ENCODE measurements at places on chromosomes 1 and 21. TPM values are rescaled to one million over a fixed set of nuclear protein-coding genes. Genes with fewer than 3 reads are reported as not detected.

The ESRRG gene
- not detected for total RNA-seq

The ARHGEF16 gene
- total RNA-seq: 0.66 TPM

The OR6K3 gene
- not detected for total RNA-seq

The HLX gene
- total RNA-seq: 4.9 TPM

The DMRTA2 gene
- 0.46 TPM for total RNA-seq

All from smooth muscle cell of the pulmonary artery (primary cell).